Activated CD4-positive, alpha-beta memory T cell treated with anti-CD3 and anti-CD28 coated beads for 36 hours (primary cell): ENCODE measurements at places on chromosomes 7 and 10. TPM values are rescaled to one million over a fixed set of nuclear protein-coding genes. Genes with fewer than 3 reads are reported as not detected.

Gene YWHAG
- total RNA-seq, result 127 TPM

Gene LEP
- not detected for total RNA-seq

Gene OR6B1
- total RNA-seq, result not detected

Gene GIMAP7
- 44.1 TPM for total RNA-seq

Gene CPXM2
- total RNA-seq, result not detected

Gene LIPN
- total RNA-seq, result not detected

Gene CALML3
- total RNA-seq, result not detected

Gene HOXA7
- total RNA-seq, result not detected
